ENCODE measurements at places on chromosomes 4 and X.

DNA sequence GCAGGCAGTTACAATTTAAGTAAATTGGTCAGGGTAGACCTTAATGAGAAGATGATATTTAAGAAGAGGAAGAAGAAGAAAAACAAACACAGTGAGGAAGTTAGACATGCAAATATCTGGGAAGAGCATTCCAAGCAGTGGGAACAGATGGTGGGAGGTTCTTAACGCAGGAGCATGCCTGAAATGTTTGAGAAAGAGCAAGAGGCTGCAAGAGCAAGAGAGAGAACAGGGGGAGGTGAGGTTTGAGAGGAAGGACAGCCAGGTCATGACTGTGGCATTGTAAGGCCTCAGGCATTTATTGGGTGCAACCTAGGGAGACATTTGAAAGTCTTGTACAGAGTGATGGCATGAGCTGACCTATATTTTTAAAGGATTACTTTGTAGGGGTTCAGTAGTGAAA is 136.0 kb downstream of the UGT8 start:
- DNase-seq, result no peak

DNA sequence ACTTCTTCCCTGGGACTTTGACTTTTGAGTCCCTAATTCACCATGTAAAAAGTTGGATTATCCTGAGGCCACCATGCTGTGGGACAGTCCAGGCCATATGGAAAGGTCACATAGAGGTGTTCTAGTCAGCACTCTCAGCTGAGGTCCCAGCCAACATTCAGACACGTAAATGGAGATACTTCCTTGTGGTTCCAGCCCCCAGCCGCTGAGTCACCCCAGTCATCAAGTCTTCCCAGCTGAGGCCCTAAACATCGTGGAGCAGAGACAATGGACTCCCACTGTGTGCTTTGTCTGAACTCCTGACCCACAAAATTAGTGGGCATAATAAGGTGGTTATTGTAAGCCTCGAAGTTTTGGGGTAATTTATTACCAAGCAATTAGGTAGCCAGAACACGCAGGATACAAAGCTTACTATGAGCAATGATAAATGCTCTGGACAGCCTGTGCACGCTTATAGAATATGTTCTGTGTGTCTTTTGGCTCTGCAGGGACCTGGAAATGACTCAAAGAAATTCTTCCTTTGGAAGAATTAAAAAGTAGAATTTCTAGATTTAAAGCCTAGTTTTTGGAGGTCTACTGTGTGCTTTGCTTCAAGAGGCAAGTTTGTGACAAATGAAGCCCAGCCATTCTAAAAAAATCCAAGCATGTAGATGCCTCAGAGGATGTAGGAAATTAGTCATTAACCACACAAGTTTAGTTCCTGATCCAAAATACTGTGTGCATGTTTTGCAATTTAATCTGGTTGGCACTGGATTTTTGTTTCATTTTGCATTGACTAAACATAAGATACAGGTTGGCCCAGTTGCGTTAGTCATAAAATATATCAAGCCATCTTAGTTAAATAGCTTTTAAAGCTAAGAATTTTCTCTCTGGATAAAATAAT is 33.2 kb upstream of the SLC9A7 start:
- DNase-seq, result peak; percentile 55

DNA sequence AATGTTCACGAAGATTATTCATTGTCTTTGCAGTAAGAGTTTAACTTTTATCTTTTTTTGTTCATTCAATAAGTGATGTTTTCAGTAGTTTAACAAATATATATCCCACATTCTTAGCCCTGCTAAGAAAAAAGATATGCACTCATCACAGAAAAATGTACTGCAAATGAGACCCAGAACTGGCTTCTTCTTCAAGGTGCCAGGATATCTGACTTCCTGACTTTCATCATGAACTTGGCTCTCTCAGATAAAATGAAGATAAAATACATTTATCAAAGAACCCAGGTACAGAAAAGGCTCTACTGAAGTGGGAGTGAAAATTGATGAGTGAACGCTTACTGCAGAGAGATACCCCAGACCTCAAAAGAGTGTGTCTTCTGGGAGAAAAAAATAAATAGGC is 177.8 kb upstream of the DKK2 start:
- DNase-seq, result no peak

GRCh38 chr4:1726146-1726934 is 5.0 kb downstream of the TACC3 start:
- DNase-seq, result peak; percentile 70

DNA sequence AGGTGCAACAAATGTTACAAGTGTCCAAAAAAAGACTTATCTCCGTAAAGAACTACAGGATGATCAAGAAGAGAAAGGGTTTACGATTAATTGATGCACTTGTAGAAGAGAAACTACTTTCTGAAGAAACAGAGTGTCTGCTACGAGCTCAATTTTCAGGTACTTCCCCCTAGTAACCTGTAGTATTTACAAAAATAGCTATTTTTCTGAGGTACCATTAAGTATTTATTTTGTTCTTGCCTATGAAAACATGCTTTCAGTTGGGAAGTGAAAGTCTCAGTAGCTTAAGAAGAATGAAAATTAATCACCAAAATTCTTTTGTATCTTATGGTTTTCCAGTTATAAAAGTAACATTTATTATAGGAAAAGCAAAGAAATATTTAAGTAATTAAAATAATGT is 5.9 kb downstream of the THAP9 start:
- DNase-seq, result peak; percentile 43

DNA sequence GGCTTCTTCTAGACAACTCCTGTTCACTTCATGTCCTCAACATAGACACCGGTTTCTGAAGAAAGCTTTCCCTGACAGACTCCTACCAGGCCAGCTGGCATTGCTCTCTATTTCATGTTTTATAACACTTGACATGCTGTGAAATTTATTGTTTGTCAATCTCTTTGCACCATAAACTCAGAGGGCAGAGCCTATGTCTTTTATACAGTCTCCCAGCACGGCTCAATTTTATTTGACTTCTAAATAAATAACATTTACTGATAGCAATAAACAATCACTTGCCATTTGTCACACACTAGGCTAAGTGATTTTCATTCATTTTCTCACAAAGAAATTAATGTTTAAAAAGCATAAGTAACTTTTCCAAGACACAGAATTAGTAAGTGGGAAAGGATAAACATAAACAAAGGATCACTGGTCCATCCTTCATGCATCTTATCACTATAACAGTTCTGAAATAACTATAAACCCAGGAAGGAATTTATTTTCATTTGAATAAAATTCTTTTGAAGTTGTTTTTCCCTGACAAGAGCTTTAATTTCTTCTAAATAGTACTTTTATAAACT is 577.6 kb downstream of the TECRL start:
- no peak for DNase-seq

GRCh38 chr4:146132445-146132844 is 43.1 kb upstream of the LSM6 start:
- peak; percentile 56 for DNase-seq

DNA sequence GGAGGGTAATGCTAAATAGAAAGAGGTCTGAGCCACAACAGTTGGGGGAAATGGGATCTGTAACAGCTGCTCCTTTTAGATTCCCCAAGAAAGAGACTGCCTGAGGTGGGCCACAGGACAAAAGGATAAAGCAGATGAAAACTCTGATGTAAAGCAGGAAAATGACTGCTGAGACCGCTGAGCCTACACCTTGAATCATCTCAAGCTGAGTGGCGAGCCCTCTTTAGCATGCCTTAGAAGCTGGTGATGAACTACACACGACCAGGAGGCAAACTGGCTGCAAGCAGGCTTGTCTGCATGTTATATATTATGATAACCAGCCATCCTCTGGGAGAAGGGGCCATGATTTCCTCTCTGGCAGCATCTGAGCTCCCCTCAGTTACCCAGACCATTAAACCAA is 88.4 kb downstream of the TTC29 start:
- DNase-seq, result no peak

GRCh38 chr4:138680989-138681604 is 334.5 kb upstream of the NOCT start:
- no peak for DNase-seq

GRCh38 chrX:119009071-119009470 is 34.7 kb downstream of the LONRF3 start:
- DNase-seq, result no peak

GRCh38 chrX:16063921-16064320 is 59.4 kb upstream of the GRPR start:
- no peak for DNase-seq

GRCh38 chrX:93461060-93461459 is 212.3 kb downstream of the NAP1L3 start:
- no peak for DNase-seq

DNA sequence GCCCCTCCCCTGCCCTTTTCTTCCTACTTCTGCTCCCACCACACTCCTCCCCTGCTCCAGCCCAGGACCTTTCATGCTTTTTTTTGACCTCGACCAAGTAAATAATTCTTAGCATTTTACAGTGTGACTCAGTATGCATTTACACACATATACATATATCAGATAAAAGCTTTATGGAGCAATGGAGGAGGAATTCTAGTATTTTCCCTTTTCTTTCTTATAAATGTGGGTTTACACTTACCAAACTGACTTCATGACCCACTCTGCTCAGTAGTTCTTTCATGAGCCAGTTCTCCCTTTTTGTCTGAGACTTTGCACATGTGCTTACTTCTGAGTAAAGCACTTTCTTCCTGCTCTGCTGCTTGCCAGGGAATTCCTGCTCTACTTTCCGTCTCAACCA is 111.8 kb upstream of the H2AZ1 start:
- no peak for DNase-seq

DNA sequence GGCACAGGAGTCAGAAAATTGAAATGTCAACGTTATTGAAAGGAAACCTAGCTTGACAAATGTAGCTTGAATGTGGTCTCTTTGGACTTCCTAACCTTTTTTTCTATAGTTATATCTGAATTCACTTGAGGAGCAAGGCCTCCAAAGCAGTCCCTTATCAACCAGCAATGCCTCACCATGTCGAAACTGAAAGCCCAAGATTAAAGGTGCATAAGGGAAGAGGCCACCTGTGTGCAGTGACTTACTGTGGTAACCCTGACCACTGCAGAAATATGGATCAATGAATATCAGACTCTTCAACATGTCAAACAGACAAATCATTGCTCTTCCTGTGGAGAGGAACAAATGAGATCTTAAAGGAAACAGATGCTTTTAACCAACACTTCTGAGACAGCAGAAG is 95.0 kb upstream of the GIMD1 start:
- DNase-seq, result no peak

DNA sequence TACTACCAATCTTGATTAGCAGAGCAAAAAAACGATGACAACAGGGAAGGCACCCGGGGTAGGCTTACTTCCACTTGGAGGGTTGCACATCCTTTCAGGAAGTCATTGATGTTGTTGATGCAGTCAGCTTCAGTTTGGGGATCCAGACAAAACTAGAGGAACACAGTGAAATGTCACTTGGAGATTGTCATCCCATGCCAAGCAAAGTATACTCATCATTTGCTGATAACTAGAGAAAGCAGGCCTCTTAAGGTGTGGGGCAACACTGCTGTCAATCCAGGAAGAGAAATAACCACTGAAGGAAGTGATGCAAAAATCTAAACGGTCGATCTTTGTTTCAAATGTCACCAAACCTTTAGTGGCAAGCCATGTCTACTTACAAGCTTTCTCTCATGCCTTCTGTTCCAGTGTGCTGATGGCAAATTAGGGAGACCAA is 1.4 kb downstream of the ARHGEF6 start:
- peak; percentile 20 for DNase-seq

GRCh38 chr4:4479366-4479765 is 62.5 kb downstream of the STX18 start:
- DNase-seq, result no peak

DNA sequence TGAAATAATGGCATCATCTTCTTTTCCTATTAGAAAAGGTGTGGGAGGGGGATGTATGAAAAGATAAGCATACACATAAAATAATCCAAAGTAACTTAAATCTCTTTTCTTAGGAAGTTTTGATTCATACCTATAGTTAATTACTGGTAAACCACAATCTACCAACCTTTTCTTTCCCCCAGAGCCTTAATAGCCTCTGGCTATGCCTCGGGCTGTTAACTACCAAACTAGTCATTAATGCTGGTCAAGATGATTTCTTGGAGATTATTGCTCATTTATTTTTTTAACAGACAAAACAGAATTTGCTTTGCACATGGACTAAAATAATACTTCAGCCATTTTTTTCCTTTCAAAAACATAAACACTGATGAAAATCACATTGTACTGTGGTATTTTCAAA is 16.9 kb downstream of the NAA11 start:
- no peak for DNase-seq

GRCh38 chr4:168550064-168550766 is 53.4 kb downstream of the PALLD start:
- DNase-seq, result no peak

- no peak for DNase-seq
Measured at GRCh38 chrX:108412783-108413182, 25.4 kb downstream of the COL4A6 start.

DNA sequence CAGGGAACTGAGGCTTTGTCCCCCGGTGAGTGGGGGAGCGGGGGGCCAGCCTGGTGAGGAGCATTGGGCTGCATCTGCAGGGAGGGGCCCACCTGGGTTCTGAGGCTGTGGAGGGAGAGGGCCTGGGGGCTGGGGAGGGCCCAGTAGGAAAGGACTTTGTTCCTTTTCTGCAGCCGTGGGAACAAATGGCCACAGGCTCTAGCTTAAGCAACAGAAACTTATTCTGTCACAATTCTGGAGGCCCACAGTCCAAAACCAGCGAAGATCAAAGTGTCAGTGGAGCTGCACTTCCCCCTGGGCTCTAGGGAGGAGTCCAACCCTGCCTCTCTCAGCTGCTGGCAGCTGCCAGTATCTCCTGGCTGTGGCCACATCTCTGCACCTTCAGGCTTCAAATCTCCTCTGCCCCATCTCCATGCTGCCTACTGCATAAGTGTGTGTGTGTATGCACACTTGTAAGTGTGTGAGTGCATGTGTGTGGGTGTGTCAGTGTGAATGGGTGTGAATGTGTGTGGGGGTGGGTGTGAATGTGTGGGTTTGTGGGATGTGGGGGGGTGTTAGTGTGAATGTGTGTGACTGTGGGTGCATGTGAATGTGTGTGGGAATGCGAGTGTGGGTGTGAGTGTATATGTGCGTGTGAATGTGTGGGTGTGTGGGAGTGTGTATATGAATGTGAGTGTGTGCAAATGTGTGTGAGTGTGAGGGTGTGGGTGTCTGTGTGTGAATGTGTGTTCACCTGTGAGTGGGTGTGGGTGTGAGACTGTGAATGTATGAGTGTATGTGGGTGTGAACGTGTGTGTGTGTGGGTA is 204.5 kb upstream of the PSAPL1 start:
- no peak for DNase-seq

DNA sequence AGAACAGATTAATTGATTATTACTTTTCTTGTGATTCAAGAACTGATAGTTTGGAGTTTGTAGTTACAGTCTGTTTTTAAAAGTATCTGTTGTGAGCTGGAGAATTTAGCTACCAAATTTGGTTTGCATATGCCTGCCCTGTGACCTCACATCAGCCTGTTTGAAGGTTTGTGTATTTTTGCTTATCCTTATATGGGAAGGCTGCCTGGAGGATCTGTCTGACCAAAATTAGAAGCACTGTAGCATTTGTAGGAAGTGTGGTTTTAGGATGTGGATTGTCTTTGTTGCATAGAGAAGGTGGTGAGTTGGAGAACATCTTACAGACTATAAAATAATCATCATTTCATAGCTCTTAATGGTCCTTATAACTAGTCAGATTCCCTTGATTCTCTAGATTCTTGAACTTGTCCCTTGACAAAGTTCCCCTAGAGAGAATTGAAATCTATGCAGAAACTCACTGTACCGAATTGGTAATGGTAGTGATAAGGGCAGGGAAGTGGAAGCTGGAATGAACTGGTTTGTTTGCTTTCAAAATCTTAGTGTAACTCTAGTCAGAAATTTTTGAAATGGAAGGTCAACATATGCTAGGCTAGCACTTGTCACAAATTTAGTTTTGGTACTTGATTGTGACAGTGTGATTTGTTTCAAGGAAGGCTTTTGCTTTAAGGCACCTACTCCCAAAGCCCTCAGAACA is 57.3 kb downstream of the SH3BGRL start:
- DNase-seq, result no peak

- DNase-seq, result no peak
Measured at GRCh38 chr4:30770049-30770549, 49.9 kb downstream of the PCDH7 start.

Data from GM06990 (cell line).